Cortex of kidney (tissue), 1 donor: ENCODE measurements at places on chromosomes 7 and 10.

DNA sequence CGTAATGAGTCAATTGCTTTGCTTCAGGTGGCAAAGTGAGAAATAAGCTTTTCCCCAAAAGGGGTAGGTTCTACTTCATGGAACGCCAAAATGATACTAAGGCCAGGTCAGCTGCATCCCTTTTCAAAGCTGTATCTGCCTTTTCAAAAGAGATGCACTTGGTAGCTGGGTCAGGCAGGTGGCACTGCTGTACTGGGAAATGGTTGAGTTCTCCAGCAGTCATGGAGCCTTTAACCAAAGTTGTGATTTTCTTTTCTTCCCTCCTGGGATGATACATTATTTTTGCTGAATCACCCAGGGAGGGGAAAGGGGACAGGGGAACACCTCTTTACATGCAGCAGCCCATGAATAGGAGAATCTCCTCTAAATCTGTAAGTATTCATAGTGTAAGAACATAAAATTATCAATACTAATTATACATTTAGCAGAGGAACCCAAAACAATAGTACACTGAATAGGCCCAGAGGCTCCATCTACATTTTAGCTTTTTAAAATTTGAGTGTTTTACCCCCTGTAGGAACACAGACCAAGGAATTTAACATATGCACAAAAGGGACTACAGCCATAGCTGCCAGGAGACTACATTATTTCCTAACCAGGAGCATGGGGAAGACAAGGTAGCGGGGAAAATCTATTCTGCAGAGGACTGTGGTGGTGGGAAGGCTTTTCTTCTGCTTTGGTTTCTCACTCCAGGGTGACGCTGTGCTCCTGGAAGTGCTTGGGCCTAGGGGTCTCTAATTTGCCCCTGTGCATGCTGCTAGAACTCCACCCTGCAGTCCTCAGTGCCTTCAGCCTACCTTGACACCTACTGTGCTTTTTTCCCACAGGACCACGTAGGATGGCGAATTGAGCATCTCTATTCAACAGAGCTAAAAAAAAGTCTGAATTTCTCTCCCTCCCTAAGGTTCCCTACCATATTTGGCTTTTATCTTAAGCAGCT, 6.4 kb upstream of the GPR22 start:
- no peak for DNase-seq

DNA sequence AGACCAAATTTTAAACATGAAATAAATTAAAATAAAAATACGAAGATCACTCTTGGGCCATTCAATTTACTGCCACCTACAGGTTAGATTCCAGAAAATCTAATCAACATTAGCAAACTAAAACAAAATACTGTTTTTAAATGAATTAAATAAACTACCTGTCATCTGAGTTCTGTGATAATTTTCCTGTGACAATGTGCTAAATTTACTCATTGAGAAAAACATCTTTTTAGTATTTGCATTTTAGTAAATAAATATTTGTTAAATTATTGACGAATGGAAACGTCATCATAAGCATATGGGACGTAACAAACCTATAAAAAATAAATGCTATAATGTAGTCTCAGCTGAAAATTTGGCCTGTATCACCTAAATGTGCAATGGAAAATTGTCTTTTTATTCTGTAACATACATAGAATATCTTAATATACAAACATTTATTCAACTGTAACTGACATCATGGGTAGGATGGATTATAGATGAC, 72.1 kb downstream of the ITGB8 start:
- DNase-seq: no peak

DNA sequence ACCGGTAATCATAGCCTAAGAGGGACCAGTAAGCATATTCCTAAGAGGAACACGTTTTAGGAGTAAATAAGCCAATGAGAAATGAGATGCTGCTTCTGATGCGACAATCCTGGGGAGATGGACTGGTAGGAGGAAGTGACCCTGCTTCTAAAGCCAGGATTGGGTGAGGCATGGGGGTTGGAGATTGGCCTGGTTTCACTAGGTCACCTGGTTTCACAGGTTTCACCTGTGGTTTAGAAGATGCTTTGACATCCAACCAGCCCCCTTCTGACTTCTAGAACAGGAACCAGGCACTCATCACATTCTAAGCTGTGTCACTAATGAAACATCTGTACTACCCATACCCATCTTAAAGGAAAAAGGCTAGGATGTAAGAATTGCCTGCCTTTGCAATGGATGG, 53.0 kb upstream of the BAMBI start:
- no peak for DNase-seq

GRCh38 chr10:110863361-110863760, 8.4 kb upstream of the PDCD4 start:
- DNase-seq: no peak

GRCh38 chr10:88332503-88333247, 250.4 kb downstream of the RNLS start:
- DNase-seq: no peak

GRCh38 chr7:122068999-122069398, 75.0 kb downstream of the AASS start:
- no peak for DNase-seq

DNA sequence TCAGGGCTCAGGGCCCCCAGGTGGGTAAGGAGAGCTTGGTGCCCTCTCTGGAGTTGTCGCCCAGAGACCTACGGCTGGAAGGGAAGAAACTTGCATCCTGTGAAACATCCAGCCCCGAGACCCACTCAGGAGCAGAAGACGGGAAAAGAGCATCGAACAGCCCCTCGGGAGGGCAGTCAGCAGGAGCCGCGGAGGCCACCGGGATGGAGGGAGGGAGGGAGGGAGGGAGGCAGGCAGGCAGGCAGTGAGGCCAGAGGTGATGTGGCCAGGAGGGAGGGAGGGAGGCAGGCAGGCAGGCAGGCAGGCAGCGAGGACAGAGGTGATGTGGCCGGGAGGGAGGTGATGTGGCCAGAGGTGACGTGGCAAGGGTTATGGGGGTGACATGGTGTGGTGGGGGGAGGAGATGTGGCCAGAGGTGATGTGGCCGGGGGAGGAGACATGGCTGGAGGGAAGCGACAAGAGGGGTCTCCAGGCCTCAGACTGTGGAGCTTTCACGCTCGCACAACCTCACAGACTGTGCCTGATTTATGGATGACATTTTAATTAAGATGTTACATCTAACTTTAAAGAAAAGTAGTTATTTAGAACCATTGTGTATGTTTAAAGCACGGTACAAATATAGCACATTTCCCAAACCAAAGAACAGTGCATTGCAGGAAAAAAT, 141.1 kb downstream of the DIP2C start:
- DNase-seq: no peak

GRCh38 chr7:124338861-124339260, 306.0 kb upstream of the TMEM229A start:
- DNase-seq: no peak

GRCh38 chr10:69505636-69506318, 54.5 kb downstream of the TSPAN15 start:
- no peak for DNase-seq

- no peak for DNase-seq
Observed at GRCh38 chr10:69311309-69311708, 33.0 kb downstream of the HK1 start.

DNA sequence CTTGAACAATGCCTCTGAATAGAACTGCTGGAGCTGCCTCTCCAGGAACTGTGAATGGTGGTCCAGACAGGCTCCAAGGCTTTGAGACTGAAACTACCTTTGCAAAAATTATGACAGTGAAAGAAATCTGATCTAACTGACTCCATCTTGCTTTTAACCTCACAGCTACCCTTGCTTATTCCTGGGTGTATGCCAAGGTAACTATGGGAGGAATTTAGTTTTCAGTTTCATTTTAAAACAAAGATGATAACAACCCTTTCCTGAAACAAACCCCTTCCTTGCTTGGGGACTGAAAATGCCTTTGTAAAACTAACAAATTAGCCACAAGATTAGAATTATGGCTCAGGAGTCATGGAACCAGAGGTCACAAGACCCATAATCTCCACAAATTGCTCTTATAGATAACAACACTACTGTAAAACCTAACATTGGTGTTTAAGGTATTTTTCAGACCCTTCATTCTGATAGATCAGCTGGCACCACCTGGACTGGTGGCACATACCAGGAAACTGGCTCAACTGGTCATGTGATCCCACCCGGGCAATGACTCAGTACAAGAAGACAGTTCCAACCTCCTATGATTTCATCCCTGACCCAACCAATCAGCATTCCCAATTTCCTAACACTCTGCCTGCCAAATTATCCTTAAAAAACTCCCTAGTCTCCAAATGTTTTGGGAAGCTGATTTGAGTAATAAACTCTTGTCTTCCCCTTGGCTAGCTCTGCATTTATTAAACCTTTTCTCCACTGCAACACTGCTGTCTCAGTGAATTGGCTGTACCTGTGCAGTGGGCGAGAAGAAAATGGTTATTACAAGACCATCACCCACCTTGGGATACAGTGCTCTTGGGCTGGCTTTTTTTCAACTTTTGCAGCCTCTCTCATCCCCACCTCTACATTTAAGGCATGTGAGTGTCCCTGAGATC, 608.1 kb downstream of the TYW1 start:
- no peak for DNase-seq

DNA sequence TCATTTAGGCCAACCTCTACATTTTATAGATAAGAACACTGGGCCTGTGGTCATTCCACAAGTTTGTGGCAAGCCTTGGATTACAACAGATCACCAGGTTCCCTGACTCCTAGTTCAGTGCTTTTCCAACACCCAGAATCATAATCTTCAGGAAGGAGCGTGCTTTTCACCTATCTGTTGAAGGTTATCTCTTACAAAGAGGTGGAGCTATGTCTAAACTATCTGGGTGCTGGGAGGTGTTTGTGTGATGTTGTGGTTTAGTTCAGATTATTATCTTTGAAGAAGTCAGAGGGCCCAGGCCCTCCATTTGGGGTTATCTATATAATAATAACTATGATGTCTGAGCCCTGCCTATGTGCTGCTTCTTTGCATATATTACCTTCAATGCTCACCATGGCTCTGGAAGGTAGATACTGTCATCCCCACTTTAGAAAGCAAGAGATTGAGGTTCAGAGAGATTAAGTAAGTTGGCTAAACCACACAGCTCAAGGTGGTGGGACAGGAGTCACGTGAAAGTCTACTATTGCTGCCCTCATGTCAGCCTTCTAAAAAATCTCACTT, 24.0 kb downstream of the IL2RA start:
- DNase-seq: no peak

GRCh38 chr10:51075043-51075872, 971 bp downstream of the PRKG1 start:
- no peak for DNase-seq

DNA sequence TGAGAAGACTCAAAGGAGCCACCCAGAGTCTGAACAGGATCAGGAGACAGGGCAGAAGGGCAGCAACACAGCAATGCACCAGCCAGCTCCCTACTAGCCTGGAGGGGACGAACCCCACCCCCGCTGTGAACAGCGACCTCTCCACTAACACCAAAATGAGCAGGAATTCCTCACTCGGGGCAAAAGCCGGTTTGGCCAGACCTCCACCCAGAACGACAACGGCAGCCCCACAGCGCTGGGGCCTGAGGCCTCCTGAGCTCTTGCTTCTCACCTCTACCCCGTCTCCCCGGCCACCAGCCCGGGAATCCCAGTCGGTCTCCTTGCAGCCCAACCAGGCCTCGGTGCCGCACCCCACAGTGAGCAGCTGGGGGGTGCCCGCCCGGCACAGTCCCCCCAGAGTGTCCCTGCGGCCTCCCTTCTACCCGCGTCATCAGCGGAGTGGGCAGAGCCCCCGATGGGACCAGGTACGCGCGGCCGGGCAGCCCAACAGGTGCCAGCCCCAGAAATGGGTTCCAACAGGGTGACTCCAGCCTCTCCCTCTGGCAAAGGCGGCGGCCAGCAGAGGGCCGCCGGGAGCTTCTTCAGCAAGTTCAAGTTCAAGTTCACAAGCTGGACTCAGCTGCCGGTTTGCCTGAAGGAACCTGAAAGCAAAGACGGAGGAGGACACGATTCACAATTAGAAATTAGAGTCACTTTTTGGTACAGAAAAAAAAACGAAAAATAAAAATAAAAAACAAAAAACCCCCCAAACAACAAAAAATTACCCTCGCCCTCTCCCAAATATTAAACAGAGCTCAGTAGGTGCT, 129.0 kb downstream of the MARCHF5 start:
- no peak for DNase-seq

DNA sequence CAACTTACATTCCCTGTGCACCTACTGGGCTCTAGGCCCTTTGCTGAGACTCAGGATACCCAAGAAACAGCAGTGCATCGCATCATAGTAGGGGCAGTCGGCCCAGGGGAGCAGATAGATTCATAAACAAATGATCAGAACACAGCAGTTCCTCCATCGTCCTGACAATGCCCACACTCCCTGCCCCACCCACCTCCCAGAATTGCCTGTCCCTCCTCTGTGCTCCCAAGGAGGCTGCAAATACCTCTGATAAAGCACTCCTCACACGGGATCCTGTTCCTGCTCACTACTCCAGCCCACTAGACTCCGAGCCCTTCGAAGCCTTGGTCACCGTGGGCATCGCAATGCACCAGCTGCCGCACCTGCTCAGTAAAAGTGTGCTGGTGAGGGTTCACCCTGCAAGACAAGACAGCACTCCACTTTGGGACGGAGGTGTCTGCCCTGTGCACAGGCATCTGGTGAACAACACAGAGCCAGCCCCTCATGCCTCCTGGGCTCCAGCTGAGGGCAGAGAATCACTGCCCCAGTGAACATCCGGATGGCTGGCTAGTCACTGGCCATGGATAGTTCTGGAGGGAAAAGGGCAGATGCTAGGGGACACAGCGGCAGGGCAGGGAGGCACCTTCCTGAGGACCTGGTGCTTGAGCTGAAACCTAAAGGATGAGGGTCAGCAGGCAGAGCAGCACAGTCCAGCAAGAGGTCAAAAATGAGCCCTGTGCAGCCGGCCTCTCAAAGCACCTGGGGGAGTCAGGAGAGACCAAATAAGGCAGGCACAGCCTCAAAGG, 60.7 kb downstream of the TNS3 start:
- no peak for DNase-seq
